ENCODE measurements at places on chromosomes 7 and 10. TPM values are rescaled to one million over a fixed set of nuclear protein-coding genes. Genes with fewer than 3 reads are reported as not detected.

- no peak for DNase-seq
- H3K4me3 ChIP-seq: no peak overlapping the region
- H3K36me3 ChIP-seq: peaks cover 12% of the 10 kb centered on the region
- H3K4me1 ChIP-seq: peaks cover 2% of the 10 kb centered on the region
- no peak overlapping the region for H3K27ac ChIP-seq
Observed at GRCh38 chr10:73106301-73106700, 4.0 kb upstream of the NUDT13 start.

GRCh38 chr10:103042908-103043307 lies 124.8 kb downstream of the CNNM2 start:
- no peak overlapping the region for H3K27ac ChIP-seq
- no peak for DNase-seq
- H3K4me3 ChIP-seq: no peak overlapping the region
- H3K27me3 ChIP-seq: no peaks in the 10 kb centered on the region
- H3K4me1 ChIP-seq: peaks cover 2% of the 10 kb centered on the region

DNA sequence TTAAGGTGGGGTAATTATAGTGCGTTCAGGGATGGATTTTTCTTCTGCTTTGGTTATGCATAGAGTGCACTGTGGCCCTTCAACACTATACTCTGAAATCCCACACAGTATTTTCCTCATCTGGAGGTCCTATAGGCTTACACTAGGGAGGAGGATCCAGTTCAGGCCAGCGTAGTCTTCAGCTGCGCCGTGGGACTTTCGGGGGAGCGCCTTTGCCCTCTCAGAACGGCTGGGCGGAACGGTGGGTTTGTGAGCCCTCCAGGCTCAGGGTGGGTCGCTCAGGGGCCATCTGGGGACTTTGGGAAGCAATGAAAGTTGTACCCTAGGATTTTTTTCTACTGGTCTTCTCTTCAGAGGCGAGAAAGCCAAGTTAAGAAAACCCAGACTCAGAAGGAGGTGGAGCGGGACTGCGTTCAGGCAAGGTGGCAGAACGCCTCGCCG lies 652 bp upstream of the VPS26A start:
- no peak for DNase-seq
- H3K36me3 ChIP-seq: no peaks in the 10 kb centered on the region
- peak overlapping the region; percentile 99 for H3K27ac ChIP-seq
- H3K27me3 ChIP-seq: no peaks in the 10 kb centered on the region
- peaks cover 10% of the 10 kb centered on the region for H3K4me1 ChIP-seq
- H3K4me3 ChIP-seq: peak overlapping the region; percentile 91

GRCh38 chr7:126804604-126805003 lies 448.1 kb downstream of the GRM8 start:
- peaks cover 3% of the 10 kb centered on the region for H3K36me3 ChIP-seq
- H3K4me1 ChIP-seq: peaks cover 20% of the 10 kb centered on the region
- H3K27ac ChIP-seq: no peak overlapping the region
- H3K27me3 ChIP-seq: no peaks in the 10 kb centered on the region

The NRG3 gene
- total RNA-seq: 32.2 TPM

The UBN2 gene
- total RNA-seq: 45.2 TPM

DNA sequence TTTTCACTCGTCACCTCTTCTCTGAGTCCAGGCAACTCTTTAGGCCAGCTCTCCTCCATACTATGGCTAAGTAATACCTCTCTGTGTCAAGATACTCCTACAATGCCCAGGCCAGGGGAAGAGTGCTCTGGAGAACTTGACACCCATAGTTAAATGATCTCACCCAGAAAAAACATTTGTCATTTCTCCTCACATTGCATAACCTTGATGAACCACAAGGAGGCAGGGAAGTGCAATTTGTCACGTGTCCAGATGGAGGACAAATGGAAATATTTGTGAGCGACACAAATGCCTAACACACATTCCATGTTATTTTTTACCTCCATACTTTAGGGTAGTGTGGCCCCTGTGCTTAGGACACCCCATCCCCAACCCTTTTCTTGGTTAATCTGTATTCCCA lies 78.3 kb downstream of the HTR7 start:
- H3K27me3 ChIP-seq: no peaks in the 10 kb centered on the region
- H3K4me1 ChIP-seq: no peaks in the 10 kb centered on the region
- no peak overlapping the region for H3K27ac ChIP-seq
- no peaks in the 10 kb centered on the region for H3K36me3 ChIP-seq
- H3K4me3 ChIP-seq: no peak overlapping the region

DNA sequence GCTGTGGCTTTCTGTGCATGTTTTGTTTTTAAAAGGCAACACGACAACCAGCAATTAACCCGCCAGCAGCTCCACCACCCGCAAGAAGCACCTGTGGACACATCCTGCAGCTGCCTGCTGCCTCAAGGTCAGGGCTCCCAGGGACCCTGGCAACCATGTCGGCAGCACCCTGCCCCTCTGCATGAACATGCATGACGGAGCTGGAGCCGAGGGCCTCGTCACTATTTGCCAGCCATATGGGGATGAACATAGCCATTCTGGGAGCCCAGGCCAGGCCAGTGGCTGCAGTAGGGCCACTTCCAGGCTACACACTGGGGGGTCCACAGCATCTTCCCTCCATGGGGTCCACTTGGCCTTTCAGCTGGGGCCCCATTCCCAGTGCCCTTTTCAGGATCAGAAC lies 52.9 kb downstream of the CAMK2B start:
- no peak overlapping the region for H3K27ac ChIP-seq
- no peak for DNase-seq
- H3K36me3 ChIP-seq: no peaks in the 10 kb centered on the region
- peaks cover 2% of the 10 kb centered on the region for H3K4me1 ChIP-seq

The SPDYE16 gene
- 0.31 TPM for total RNA-seq

The PLAC9 gene
- 0.79 TPM for total RNA-seq

- H3K4me3 ChIP-seq: peak within 1 kb of the TSS; percentile 96
- peak; percentile 99 for DNase-seq
- H3K27ac ChIP-seq: peak within 1 kb of the TSS; percentile 99
- peaks cover 20% of the 10 kb centered on the region for H3K4me1 ChIP-seq
Observed at GRCh38 chr10:70233109-70233938, at the start of gene PPA1. Gene PPA1 (minus strand): TSS chr10:70233429. CDS start chr10:70233327, 102 bp downstream.

GRCh38 chr10:76433161-76434005 lies 1002.0 kb downstream of the LRMDA start:
- H3K27ac ChIP-seq: peak overlapping the region; percentile 62
- H3K27me3 ChIP-seq: peaks cover 57% of the 10 kb centered on the region
- peaks cover 24% of the 10 kb centered on the region for H3K4me1 ChIP-seq
- H3K36me3 ChIP-seq: no peaks in the 10 kb centered on the region
- DNase-seq: no peak

DNA sequence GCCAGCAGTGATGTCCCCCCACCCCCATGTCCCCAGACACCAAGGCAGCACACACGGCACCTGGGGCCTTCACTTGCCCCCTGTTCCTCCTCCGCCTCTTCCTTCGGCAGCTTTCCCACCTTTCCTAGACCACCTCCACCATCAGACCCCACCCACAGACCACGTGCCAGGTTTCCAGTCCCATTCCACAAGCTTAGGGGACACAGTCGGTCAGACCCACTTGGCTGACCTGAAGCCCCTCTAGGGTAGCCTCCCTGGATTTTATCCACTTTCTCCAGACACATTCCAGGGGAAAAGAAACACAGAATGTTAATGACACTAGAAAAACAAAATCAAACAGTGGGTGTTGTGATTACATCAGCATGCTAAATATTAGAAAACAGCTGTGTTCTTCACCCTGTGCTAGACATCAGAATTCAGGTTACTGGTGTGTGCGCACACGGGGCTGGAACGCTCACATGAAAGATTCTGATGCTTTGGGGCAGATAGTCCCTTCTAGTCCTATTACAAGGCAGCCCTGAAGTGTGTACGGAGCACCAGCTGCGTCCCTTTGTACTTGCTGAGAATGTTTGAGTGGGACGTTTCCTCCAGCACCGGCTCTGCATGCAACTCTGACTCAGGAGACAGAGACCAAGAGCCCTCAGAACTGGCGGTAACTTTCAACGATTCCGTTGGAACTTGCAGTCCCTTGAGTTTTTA lies 75.5 kb upstream of the PPP2R2D start:
- no peak for DNase-seq
- H3K4me3 ChIP-seq: no peak overlapping the region
- H3K27me3 ChIP-seq: peaks cover 14% of the 10 kb centered on the region
- peak overlapping the region; percentile 89 for H3K27ac ChIP-seq
- H3K4me1 ChIP-seq: peaks cover 13% of the 10 kb centered on the region

DNA sequence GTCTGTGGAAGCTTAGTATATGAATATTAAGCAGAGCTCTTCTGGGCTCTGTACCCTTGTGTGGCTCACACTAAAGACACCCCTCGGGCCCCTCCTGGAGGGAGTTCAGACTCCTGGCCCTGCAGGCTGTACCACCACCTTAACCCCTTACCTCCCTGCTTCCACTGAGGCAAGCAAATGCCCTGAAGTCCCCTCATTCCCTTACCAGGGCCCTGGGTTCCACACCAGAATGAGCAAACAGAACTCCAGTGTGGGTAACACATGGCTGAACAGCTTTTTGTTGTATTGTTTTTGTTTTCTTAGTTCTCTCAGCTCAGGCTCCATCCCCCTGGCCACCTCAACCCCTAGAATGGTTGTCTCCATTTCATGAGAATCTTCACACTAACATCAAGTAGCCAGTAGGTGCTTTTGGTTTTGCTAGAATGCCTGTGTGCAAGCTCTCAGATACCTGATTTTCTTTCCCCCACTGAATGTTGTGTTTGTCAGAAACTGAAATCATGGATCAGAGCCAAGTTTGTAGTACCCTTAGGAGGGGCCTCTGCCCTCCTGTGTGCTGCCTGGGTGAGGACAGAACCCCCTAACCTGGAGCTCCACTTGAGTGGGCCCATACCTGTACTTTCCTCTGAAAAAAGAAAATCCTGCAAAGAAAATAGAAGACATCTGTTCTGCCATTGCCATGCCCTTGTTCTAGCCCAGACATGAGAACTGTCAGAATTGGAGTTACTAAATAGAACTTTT lies 2.8 kb upstream of the WAPL start:
- no peaks in the 10 kb centered on the region for H3K36me3 ChIP-seq
- H3K4me3 ChIP-seq: no peak overlapping the region
- DNase-seq: no peak

DNA sequence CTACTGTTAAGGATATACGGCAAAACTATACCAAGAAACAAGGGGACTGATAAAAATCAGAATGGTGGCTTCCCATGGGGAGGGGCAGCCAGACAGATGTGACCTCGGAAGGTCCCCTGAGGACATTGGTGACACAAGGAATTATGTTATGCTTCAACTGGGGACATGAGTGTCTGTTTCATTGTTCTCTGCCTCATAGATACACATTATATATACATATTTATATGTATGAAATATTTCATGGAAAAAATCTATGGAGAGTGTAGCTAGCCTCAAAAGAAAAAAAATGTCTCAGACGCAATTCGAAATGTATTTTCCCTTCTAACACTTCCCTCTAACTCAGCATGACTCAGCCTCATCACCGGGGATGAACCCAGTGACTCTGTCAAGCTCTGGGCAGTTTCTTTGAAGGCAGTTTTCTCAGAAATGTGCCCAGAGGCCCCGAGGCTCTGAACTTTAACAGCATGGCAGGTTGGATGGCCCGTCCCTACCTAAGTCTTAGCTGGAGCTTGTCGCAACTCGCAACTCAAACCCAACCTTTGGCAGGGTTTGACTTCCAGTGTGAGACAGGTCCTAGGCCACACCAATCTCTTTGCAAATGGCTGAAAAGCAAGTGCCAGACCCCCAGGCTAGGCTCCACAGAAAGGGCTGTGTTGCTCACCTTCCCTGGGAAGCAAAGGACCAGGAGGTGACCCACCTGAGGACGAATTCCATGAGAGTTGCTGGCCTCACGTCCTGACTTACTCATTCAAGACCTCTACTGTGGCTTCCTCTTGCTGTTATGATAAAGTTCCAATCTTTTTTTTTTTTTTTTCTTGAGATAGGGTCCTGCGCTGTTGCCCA lies 86.9 kb downstream of the CARD11 start:
- H3K36me3 ChIP-seq: no peaks in the 10 kb centered on the region
- H3K27ac ChIP-seq: no peak overlapping the region
- no peaks in the 10 kb centered on the region for H3K27me3 ChIP-seq
- H3K4me1 ChIP-seq: no peaks in the 10 kb centered on the region
- DNase-seq: no peak

- no peaks in the 10 kb centered on the region for H3K36me3 ChIP-seq
- peaks cover 22% of the 10 kb centered on the region for H3K27me3 ChIP-seq
- DNase-seq: peak; percentile 20
- no peak overlapping the region for H3K27ac ChIP-seq
- H3K4me1 ChIP-seq: no peaks in the 10 kb centered on the region
Observed at GRCh38 chr7:134514663-134515062, 12.7 kb upstream of the AKR1B10 start.

DNA sequence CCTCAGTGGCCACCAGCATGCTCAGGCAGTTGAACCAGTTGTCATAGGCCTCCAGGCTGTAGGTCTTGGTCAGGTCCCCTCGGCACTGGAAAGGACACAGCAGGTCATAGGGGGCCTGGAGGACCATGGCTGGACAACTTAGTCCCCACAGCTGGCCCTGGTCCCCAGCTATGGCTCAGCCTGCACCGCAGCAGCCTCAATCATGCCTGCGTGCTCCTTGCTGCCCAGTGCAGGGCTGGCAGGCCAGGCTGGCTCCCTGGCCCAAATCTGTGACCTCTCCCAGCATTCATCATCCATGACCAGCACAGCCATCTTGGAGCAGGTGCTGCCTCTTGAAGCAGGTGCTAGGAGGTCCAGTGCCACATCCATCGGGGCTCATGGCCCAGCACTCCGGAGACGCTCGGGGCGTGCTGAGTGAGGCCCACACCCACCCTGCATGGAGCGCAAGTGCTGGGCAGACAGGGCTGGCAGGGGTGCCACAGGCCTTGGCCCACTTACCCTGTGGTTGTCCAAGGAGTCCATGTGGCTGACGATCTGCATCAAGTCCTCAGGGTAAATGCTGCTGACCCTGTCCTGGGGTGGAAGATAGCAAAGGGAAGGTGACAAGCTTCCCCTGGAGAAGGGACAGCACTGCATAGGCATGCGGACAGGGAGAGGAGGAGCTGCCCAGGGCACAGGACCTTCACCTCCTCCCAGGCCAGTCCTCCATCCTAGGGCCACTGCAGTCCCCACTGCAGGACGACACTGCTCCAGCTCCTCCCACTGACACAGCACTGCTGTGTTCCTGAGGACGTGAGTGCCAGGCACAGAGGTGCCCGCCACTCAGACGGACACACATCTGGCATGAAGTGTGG lies 61.7 kb downstream of the CSGALNACT2 start:
- peaks cover 2% of the 10 kb centered on the region for H3K4me1 ChIP-seq
- H3K27me3 ChIP-seq: peaks cover 3% of the 10 kb centered on the region
- H3K4me3 ChIP-seq: no peak overlapping the region
- no peak overlapping the region for H3K27ac ChIP-seq

The GIMAP7 gene
- total RNA-seq: not detected

The CABCOCO1 gene
- total RNA-seq: 1.2 TPM

The ZNF488 gene
- total RNA-seq: 1.0 TPM

The GPR37 gene
- total RNA-seq: 6.6 TPM

DNA sequence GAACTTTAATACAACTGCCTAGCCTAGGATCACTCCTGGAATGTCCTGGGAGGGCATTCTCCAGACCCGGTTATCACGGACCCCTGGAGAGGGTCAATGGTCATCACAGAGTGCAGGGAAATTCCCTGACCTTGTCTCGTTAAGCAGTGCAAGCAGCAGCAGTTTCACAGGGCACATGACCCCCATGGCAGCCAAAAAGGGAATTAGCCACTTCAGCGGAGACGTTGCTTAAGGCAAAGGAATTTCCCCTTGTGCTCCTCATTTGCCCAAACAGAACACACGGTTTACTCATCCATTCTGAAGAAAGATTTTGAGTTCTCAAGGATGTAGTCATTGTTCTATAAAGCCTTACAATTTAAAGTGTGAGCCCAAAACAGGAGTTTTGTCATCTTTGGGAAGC lies 260.3 kb downstream of the SNX13 start:
- no peaks in the 10 kb centered on the region for H3K36me3 ChIP-seq
- H3K27ac ChIP-seq: peak overlapping the region; percentile 57
- no peak for DNase-seq
- H3K27me3 ChIP-seq: peaks cover 4% of the 10 kb centered on the region

The ETV1 gene
- 27.3 TPM for total RNA-seq
